Activated naive CD4-positive, alpha-beta T cell treated with anti-CD3 and anti-CD28 coated beads, Interleukin-2, amount 50 U/mL, for 72 hours (primary cell): ENCODE measurements at places on chromosomes 6 and 20.

GRCh38 chr6:158413814-158414565, 101.7 kb downstream of the TULP4 start:
- DNase-seq: no peak

DNA sequence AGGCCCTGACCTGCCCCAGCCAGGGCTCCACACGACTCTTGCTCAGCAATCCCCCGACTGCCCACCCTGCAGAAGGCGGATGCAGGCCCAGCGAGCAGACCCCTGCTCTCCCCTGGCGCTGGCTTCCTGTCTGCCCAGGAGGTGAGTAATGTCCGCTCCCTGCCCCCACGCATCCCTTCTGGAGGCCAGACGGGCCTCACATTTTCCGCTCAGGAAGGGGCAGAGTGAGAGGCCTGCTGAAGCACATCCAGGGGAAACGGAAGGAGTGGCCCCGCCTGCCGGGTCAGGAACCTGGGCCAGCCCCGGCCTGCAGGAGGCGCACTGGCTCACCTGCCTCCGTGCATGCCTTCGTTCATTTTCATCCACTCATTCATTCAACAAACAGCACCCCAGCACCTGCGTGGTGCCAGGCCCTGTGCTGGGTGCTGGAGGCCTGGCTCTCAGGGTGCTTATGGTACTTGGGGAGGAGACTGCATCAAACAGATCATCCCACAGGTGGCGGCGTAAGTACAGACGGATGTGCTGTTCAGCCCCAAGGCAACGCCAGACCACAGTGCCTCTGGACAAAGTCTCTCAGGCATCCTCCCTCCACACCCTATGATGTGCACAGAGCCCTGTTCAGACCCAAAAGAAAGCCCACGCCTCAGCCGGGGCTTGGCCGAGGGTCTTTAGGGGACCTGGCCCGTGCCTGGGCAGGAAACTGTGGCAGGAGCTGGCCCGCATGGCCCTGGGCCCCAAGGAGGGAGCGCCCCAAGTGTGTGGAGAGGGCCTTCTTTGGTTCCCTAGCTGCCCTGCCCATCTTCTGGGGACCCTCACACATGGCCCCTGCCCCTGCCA, 112.1 kb downstream of the ASXL1 start:
- DNase-seq: no peak

DNA sequence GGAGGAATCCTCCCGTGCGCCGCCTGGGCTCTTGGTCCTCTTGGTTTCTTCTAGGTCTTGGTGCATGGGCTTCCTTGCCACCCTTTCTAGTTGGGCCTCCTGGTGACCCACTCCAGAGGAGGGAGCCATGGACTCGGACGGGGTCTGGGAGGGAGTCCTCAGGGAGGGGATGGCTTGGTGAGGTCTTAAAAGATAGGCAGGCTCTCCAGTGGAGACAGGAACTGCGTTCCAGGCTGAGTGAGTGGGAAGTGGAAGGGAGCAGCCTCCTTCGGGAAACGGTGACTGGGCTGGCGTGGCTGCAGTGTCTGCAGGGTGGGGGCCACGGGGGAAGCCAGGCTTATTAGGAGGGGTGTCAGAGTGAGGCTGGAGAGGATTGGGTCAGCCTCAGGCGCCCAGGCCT, 152.8 kb downstream of the GRM4 start:
- DNase-seq: no peak

GRCh38 chr6:126233192-126233591, 106.7 kb upstream of the CENPW start:
- no peak for DNase-seq

DNA sequence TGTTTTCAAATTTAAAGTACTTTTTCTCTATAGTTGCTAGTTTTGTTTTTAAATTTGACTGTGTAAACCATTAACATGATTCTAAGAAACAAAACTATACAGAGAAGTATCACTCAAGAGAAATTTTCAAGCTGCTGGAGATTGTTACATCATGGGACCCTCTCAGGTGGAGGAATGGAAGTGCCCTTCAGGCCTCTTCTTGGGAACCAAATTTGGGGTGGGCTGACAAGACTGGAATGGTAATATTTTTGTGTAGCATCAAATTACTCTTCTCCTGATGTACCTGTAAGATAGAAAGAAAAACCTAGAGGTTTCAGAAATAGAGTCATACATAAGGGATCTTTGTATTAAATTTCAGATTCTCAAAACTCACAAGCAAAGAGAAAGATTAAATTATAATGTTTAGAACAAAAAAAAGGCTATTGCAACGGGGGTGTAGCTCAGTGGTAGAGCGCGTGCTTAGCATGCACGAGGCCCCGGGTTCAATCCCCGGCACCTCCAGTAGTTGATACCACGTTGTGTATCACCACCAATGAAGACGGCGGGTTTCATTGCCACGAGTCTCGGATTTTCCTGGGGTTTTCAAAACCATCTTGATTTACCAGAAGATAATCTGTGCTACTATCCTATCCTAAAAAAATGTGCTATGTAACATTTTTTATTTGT, 193.7 kb downstream of the GPX5 start:
- no peak for DNase-seq

DNA sequence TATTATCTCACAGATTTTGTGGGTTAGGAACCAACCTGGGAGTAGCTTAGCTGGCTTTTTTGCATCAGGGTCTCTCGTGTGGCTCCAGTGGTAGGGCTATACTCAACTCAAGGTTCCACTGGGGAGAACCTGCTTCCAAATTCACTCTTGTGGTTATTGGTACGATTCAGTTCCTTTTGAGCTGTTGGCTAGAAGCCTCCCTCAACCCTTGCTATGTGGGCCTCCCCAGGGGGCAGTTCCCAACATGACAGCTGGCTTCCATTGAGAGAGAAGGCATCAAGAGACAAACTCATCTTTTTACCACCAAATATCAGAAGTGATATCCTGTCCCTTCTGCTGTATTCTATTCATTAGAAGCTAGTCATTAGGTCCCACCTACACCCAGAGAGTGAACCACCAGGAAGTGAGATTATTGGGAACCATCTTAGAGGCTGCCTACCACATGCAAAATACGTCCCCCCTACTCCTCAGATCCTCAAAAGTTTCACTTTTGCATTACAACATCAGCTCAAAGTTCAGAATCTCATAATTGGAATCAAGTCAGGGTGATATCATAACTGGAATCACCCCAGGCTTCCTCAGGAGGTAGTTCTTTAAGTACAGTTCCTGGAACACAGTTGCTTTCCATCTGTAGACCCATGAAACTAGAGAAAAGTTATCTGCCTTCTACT, 30.9 kb downstream of the MKKS start:
- no peak for DNase-seq

GRCh38 chr20:57251949-57252348, 14.5 kb downstream of the BMP7 start:
- DNase-seq: no peak

- DNase-seq: no peak
Observed at GRCh38 chr6:155125906-155126305, 130.8 kb downstream of the TIAM2 start.

DNA sequence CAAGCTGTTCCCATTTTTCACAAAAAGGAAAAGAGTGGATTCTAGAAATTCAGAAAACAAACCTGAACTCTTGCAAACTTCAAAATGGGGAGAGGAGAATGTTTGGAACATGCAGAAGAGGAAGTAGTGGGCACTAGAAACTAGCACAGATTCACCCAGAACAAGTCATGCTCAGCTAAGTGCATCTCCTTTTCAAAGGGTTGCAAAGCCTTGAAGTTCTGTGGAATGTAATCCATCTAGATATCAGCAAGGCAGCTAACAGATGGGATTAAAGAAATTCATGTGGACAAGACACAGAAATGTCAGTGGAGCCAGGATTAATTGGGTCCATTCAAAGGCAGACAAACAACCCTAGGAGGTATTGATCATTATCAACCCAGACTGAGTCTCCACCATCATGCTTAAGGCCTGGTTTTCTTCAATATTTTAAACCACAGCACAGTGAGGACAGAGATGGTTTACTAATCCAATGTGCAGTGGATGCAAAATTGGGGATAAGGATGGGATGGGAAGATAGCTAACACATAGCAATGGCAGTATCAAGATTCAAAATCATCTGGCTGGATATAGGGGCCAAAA, 31.3 kb downstream of the KCNK5 start:
- DNase-seq: no peak

GRCh38 chr6:11727346-11727997, 51.1 kb downstream of the ADTRP start:
- no peak for DNase-seq

GRCh38 chr6:150588888-150589499, 10.7 kb upstream of the PLEKHG1 start:
- DNase-seq: no peak

- no peak for DNase-seq
Observed at GRCh38 chr6:46730921-46731461, 4.2 kb downstream of the PLA2G7 start.

DNA sequence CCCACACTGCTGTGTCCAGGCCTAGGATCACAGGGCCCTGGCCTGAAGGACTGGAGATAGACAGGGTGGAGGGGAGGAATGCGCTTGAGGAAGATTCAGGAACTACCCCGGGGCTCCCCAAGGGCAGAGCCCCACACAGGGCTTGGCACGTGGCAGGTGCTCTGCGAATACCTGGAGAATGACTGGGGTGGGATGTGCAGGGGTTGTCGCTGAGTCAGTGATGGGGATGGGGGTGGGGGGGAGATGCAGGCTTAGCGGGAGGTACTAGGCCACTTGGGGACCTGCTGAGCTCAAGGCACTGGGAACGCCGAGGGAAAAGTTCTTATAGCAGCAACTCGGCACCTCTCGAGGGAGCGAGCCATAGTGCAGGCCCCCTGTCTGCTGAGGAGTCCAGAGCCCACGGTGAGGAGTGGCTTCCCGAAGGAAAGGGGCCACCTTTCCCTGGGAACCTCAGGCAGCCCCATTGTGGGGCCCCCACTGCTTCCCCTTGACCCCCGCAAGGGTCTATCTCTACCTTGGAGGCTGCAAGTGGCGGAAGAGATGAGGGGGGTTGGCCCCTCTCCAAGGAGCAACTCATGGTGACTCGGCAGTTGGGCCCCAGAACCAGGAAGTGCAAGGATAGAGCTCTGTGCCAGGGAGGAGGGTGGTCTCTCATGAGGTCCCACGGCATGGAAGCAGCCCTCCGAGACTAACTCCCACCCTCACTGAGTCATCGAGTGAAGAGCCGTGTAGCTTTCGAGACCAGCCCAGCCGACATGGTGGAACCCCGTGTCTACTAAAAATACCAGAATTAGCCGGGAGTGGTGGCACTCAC, 33.1 kb downstream of the SRC start:
- DNase-seq: peak; percentile 48

GRCh38 chr20:56439771-56440291, 27.8 kb downstream of the CASS4 start:
- DNase-seq: no peak

- no peak for DNase-seq
Observed at GRCh38 chr6:154767003-154767723, 33.9 kb downstream of the SCAF8 start.
